MV-4-11 (cell line): ENCODE measurements at places on chromosomes 4 and X.

DNA sequence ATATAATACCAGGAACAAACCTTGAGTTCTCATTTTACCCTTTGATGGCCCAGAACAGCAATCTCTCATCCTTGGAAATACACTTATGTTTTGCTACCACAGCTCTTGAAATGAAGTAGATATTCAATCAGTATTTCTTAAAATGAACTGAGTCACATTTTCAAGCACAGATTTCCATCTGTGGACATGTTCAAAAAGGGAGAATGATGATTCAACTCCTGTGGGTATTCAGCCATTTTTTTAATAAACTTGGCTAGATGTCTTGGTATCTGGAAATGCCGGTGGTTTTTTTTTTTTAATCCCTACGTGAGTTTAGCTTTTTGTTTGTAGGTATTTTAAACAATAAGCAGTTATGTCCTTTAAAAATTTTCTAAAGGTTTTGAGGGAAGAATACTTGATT, 64.2 kb upstream of the TRPC5OS start:
- DNase-seq = no peak

DNA sequence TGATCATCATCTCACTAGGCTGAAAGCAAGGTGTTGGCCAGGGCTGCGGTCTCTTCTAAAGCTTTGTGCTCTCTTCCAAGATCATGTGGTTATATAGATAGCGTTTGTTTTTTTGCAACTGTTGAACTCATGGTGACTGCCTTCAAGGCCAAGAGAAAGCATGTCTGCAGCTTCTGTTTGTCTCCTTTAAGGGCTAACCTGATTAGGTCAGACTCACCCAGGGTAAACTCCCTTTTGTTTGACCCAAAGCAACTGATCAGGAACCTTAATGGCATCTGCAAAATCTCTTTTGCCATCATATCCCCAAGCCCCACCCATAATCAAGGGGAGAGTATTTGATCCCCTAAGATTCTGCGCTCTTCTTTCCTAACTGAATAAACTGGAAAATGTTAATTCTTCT, 72.2 kb upstream of the ALG13 start:
- DNase-seq = no peak

GRCh38 chr4:128359422-128359821, 71.8 kb upstream of the PGRMC2 start:
- no peak for DNase-seq

- DNase-seq = peak; percentile 27
Measured at GRCh38 chr4:180164799-180165198, 2078.4 kb upstream of the TENM3 start.

- DNase-seq = no peak
Measured at GRCh38 chr4:17168571-17168970, 270.1 kb upstream of the LDB2 start.

DNA sequence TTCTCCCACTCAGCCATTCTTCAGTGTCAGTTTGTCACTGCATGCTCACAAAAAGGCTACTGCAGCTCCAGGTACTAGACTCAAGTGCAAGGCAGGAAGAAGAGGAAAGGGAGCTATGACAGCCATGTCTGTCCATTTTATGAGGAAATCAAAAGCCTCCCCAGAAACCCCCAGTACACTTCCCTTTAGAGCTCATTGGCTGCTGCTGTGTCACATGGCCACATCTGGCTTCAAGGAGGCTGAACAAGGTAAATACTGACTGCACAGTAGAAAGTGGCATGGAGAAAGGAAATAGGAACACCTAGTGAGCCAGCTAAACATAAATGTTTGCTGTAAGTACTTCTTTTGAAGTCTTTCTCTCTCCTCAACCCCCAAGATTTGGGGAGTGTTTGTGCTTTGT, 67.2 kb upstream of the FRAS1 start:
- no peak for DNase-seq

GRCh38 chrX:54045563-54046228, 1.4 kb upstream of the PHF8 start:
- peak; percentile 87 for DNase-seq

- peak; percentile 88 for DNase-seq
Measured at GRCh38 chrX:40267334-40268187, 169.8 kb upstream of the BCOR start.

DNA sequence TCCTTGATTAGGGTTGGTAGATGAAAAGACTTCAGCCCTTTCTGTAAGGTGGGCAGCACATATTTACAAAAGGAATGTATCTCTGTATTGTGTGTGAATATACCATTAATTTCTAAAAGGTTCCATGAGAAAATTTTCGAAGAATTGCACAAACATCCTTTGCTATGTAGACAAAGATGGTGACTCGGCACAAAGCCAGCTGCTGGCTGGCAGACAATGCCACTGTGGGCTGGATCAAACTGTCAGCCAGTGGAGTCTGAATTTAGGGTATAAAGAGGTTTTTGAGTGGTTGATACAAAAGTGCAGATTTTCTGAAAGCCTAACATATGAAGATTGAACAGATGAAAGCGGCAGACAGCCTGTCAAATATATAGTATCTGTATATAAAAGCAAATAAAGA, 5.6 kb upstream of the TXK start:
- no peak for DNase-seq

DNA sequence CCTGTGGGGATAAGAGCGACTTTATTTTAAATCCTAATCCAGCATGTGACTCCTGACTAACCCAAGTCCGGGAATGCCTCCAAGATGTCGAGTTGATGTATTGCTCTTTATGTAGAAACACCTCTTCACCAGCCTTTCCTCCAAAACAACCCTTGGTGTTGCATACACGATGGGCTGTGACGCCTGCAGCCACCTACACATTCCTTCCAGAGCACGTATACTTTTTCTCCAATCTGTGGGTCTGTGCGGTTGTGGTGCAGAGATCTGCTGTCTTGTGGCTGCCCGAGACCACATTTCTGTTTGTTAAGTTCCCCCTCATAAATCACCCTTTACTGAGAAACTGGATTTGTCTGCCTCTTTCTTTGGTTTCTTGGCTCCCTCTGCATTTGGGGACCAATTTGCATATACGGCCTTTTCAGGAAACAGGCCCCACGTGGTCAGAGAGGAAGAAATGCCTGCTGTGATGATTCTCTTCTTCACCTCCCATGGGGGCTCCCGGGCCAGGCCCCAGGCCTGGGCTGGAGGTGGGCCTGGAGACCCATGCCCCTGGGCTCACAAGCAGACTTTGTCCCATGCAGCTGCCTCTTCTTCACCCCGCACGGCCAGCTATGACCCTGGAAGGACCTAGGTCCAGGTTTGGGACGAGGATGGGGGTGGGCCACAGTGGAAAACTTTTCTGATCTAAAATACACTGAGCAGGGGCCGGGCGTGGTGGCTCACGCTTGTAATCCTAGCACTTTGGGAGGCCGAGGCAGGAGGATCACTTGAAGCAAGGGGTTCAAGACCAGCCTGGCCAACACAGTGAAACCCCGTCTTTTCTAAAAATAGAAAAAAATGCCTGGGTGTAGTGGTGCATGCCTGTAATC, 21.4 kb upstream of the AFAP1 start:
- DNase-seq = peak; percentile 93

DNA sequence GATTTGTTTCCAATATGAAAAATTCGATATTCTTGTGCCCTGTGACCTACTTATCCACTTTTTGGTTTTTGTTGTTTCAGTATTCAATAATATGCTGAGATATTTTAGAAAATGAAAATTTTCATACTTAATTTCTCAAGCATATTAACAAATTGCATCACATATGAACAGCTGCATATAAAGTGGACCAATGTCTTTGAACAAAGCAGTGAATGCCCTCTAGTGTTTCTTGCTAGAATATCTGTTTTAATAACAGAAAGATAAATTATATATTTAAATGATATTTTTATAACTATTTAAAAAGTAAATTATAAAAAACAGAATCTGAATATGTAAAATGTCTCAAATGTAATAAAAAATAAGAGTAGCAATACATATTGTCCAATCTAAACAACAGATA, 31.7 kb upstream of the INTU start:
- DNase-seq = no peak

GRCh38 chrX:27465036-27465435, 1.9 kb upstream of the PPP4R3C start:
- no peak for DNase-seq

GRCh38 chr4:110815950-110816349, 193.1 kb upstream of the PITX2 start:
- no peak for DNase-seq

DNA sequence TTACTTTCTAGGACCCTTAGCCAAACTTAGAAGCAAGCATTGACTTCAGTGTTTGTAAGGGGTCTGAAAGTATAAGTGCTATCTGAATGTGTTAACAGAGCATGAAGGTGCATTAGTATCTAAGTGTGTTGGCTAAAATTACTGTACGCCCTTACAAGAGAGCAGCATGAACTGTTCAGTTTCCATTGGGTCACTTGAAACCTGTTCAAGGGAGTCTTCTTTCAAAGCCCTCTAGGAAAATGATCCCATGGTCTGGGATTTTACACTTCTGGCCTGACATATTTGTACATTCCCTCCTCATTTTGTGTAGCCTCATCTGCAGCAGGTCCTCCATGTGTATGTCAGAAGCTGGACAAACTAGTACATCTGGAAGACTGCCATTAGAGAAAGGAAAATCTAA, 3.2 kb downstream of the PRDX4 start:
- no peak for DNase-seq
